T-helper 22 cell (primary cell): ENCODE measurements at places on chromosomes 6 and 20.

GRCh38 chr6:155273431-155273830, 9.6 kb downstream of the CLDN20 start:
- DNase-seq = no peak

DNA sequence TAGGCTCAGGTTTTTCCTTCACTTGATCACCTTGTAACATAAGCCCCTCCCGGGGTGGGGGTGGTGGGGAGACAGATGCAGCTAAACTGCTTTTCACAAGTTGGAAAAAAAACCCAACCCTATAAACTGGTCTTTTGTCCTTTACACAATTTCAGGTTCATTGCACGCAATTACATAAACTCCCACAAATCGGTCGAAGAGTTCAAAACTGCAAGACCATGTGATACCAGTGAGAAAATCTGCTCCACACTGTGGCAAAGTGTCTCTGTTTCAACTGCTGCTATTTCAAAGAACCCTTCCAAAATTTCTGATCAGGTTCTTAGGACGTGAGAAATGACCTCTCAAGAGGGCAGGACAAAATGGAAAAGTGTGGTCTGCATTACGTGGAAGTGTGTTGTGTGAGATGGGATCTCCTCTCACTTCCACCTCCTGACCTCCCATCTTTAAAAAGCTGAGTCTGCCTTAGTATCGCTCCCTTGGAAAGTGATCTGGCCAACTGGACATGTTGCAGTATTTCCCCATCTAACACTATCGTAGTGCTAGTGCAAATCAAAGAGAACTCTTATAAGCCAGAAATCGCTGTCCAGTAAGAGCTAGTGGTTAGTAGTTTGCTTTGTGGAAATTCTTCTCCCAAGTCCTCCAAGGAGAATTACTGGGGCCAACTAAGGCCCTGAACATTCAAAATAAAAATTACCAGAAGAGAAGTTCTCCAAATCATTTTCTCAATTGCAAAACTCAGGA, 60.1 kb downstream of the PRND start:
- no peak for DNase-seq

GRCh38 chr6:7004581-7005297, 103.0 kb upstream of the RREB1 start:
- DNase-seq = no peak

GRCh38 chr6:110392727-110393126, 22.6 kb downstream of the DDO start:
- DNase-seq = no peak

GRCh38 chr6:8624665-8625064, 189.3 kb upstream of the SLC35B3 start:
- DNase-seq = no peak

GRCh38 chr6:46323312-46323965, 152.7 kb upstream of the ENPP5 start:
- no peak for DNase-seq

DNA sequence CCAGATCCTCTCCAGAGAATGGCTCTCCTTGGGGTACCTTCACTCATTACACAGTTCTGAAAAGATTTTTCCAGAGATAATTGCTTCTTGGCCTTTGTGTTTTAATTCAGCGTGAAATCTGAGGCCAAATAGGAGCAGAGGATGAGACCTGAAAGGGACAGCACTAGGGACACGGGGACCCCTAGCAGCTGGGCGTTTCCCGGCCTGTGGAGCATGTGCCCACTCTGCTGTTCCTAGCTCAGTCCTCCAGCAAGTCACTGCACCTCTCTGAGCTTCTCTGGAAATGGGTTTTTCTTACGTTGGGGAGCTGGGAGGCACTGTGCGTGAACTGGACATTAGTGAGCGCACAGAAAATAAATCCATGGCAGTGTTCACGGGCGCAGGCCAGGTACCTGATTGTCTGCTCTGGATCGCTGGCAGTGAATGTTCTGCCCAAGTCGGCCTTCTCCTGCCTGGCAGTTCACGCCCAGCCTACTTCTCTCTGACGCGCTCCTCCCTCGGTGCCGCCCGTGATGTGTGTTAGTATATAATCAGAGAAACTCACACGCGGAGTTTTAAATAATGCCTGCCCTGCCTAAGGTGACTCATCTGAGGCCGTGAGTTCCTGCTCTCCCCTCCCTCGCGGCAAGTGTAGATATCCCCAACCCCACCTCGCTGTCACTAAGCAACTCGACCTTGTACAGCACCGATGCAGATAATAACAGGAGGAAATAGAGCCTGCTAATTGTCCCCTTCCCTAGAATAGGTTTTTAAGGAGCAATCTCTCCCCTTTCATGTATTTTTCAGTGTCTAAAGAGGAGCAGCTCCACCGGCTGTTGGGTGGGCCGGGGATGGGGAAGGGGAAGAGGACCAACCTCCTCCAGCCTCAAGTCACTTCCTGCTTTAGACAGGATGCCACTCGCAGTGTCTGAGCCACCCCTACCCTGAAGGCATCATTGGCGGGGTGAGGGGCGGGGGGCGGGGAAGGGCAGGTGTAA, 2.7 kb upstream of the TUBB2A start:
- DNase-seq = peak; percentile 76

DNA sequence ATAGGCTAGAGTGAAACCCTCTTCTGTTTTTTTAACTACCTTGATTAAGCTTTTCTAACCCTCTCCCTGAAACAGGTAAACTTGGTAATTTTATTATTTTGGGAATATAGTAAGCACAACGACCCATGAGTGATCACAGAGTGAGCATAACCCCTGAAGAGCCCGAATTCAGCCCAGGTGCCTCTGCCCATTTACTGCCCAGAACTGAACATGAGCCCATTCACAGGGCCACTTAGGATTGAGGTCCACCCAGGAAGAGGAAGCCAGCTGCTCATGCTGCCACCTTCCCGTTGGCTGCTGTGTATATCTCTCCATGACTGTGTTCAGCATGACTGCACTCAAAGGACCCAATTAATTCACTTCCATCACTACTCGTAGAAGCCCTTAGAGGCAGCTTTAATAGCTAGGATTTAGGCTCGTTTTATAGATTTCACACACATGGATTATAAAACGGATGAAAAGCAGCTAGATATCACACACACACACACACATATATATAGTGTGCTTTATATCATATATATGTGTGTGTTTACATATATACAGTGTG, 8.3 kb upstream of the PDE10A start:
- no peak for DNase-seq
